ENCODE measurements at places on chromosomes 11 and 22.

DNA sequence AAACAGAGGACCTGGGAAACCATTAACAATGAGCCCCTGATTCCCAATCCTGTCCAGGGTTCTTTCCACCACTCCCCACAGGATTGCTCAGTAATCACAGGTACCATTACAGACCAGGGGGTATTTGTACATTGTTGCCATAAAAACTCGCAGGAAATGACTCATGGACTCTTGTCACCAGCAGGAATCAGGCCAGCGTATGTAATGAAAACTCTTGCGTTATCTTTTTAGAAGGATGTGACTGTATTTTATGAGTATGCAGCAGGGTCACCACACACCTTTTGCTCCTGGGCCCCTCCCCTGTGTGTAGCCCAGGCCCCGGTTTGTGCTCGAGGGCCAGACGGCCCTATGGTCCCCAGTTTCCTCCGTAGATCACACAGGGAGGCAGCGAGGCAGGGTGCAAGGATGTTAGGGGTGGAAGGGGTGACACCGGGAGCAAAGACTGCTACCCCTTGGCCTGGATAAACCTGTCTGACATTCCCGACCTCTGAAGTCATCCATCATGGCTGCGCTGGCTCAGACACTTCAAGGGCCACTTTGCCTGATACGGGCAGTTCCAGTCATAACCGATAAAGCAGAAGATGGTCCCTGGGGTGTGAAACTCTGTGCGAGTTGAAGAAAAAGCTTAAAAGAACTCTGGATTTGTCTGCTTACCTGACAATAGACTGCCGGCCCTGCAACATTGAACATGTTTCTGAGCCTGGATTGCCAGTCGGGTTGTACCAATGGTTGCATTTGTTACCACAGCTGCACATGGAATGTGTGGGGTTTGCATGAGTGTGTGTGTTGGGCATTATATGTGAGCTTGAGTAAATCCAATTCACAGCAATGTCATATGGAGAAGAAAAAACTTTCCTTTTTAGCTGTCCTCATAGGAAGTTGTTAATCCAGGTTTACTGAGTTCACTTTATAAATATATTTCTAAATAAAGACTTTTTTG, 56.9 kb downstream of the MICAL2 start:
- DNase-seq: no peak

DNA sequence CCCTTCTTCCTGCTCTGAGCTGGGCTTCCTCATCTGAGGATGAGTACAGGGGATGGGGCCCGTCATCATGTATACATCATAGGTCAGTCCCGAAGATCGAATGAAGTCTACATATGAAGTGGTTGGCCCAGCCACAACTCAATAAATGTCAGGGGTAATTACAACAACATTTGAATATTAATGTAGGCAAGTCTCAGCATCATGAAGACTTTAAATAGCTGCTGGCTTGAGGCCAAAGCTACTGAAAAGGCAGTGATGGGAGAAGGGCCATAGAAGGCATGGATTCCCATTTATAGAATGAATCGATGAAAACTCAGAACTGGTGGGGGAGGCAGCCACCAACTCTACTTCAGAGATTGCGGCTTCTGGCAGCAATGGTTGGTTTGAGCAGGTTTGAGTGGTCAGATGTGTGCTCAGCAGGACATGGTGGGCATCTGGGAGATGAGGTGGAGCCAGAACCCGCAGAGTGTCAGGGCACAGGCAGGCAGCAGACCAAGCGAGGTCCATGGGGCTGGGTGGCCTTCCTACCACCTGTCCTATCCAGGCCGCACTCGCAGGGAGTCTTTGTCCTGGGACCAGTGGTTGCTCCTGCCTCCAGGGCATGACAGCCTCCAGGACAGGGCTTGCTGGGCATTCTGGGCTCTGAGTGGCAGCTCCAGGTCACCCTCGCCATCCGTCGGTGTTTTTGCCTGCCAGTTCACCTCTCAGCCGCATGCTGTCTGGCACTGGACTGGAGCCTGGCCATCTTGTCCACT, 919.1 kb downstream of the TBC1D22A start:
- DNase-seq: no peak

DNA sequence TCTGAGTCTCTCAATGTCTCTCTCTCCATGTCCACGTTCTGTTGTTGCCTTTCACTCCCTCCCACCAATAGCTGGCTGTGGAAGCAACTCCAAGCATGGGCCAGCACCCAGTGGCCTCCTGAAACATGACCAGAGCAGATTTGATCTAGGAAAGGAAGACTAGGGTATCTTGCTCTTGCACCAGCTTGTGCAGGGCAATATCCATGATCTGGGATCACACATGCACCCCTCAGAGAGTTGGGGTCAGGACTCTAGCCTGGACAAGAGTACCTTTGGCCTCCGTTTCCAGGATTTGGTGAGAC, 34.5 kb upstream of the RIC3 start:
- no peak for DNase-seq

GRCh38 chr11:63262547-63262946, 19.1 kb upstream of the SLC22A25 start:
- no peak for DNase-seq

DNA sequence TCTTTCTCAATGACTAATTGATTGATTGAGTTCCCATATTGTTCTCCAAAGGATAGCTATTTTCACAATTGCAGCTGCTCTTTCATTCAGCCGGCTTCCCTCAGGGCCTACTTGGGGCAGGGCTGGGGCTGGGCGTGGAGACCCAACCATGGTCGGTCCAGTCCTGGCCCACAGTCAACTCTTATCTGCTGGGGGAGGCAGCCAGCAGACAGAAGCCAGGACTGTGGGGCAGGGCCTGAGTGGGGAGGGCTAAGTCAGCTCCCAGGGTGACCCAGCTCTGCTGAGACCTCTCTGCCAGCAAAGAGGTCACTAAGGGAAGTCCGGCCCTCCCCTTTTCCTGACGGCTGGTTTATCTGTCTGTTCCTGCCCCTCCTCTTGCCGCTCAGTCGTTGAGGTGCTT, 735.2 kb downstream of the TBC1D22A start:
- no peak for DNase-seq

DNA sequence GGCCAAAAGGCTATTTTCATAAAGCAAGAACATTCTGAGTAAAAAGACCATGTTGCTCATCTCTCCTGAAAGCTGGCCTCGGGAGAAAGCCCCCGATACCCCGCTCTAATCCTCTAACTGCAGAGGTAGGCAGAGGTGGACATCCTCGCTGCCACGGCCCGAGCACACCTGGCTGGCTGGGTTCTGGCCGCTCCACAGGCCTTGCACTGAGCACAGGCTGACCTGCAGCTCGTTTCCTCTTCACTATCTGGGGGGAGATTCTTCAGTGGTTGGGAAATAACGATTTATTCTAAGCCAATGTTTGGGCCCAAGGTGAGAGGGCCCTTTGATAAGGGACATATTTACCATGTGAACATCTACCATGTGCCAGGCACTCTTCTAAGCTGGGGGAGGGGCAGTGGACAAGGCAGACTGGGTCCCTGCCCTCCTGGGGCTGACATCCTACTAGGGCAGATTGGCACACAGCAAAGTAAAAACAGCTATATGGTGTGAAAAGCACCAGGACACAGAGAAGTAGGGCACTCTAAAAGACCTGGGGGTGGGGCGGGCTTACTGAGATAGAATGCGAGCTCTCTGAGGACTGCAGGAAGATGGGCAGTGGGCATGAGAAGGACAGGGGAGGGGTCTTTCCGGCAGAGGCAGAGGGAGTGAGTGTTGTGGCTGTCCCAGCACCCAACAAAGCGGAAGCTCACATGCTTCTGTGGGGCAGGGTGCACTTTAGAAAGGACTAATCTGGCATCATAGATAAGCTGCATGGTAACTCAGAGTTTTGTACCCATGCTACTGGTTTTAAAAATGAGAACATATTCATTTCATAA, 65.5 kb upstream of the ARFGAP3 start:
- DNase-seq: no peak

DNA sequence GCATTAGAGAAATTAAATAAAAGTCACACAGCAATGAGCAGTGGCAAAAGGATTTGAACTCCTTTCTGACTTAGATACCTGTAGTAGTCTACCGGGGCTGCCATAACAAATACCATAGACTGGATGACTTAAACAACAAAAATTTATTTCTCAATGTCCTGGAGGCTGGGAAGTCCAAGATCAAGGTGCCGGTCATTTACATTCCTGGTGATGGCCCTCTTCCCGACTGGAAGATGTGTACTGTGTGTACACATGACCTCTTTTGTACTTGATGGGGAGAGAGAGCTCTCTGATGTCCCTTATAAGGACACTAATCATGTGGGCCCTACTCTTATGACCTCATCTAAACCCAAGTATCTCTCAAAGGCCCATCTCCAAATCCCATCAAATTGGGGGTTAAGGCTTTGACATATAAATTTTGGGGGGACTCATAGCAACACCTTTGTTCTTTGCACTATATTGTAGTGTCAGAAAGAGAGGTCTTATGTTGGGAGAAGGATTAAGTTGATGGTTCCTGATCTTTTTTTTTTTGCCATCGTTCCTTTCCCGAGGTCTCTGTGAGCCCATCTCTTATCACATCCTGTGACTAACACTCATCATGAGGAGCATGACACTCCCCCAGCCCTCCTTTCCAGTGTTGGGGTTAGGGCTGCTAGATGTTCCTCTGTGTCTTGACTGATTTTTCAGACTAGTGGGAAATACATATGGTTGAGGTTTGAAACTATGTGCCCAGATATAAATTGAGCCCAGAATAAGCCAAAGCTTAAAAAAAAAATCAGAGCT, 104.3 kb downstream of the TRAF6 start:
- no peak for DNase-seq

DNA sequence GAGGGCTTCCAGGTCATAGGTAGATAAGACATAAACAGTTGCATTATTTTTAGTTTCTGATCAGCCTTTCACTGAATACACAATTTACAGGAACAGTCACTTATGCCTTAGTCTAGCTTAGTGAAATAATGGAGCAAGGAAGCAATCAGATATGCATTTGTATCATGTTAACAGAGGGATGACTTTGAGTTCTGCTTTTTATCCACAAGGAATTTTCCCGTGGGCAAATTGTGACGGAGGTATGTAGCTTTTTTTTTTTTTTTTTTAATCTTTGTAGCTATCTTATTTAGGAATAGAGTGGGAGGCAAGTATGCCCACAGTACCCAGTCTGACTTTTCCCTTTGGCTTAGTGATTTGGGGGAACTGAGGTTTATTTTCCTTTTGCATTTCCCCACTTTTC, 3.4 kb upstream of the NLRP10 start:
- no peak for DNase-seq

- DNase-seq: no peak
Measured at GRCh38 chr22:29457730-29458129, 19.3 kb downstream of the RFPL1 start.

- no peak for DNase-seq
Measured at GRCh38 chr11:94941131-94941530, 32.2 kb downstream of the CWC15 start.

DNA sequence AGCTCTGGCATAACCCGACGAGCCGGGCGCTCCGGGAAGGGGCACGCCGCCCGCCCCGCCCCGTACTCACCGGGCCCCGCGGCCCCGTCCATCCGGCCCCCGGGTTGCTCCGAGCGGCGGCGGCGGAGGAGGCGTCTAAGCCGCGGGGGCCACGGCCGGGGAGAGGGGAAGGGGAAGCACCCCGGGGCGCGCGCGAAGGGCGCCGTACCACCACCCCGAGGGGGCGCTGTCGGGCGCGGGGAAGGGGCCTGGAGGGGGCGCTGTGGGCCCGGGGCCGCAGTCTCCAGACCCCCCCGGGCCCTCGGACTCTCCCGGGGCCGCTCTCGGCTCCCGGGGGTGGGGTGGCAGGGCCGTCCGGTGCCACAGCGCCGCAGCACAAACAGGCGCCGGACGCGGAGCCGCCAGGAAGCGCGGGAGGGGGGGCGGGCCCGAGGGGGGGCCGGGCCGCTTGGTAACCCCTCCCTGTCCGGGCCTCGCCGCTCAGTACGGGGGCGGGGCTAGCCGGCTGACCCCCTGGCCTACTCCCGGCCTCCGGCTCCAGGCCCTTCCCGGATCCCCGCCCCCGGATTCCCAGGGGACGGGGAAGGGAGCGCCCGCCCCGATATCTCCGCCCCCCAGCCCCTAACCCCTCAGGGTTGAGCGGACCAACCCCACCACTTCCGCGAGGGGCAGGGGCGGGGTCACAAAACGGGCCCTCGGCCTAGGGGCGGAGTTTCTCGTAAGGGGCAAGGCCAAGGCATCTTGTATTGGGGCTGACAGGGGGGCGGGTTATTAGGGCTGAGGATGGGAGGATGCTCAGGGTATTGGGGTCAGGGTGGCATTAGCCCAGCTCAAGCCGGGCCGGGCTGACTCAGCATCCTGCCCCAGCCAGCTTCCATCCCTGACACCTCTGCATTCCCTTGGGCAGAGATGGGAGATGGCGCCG, at the start of the genes EML3 and ROM1:
Gene EML3 (minus strand): TSS at position 410 of the 925 bp plus-strand sequence. CDS start 318 bp downstream, at position 92.
Gene ROM1 (plus strand): TSS at position 892 of the 925 bp plus-strand sequence. CDS start 25 bp downstream, at position 917.
- DNase-seq: peak; percentile 46

- no peak for DNase-seq
Measured at GRCh38 chr11:115893461-115894099, 389.4 kb upstream of the CADM1 start.

GRCh38 chr22:45163099-45163450, 650 bp upstream of the NUP50 start:
- DNase-seq: no peak

GRCh38 chr11:86230921-86231434, 13.6 kb upstream of the EED start:
- DNase-seq: no peak

DNA sequence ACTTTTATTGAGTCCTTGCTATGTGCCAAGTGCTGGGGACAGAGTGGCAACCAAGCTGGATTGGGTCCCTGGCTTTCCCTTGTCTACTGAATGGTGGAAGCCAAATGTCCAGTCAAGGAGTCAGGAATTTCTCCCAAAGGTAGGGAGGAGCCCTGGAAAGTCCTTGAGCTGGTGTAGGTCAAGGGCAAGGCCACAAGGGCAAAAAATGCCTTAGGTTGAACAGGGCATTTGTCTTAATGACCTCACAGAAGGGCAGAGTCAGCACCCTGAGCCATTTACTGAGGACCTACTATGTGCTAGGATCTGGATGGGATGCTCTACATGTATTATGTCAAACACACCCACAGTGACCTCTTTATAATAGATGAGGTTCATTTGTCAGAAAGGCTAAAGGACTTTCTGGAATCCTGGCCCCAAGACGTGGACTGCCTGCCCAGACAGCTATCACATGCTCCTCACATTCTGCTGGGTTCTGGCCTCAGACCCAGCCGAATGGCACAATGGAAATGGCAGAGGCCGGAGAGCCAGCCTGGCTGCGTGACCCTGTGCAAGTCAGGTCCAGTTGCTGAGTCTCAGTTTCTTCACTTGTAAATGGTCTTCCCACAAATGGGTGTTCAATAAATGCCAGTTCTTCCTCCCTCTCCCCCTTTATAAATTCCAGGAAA, 17.7 kb downstream of the MOGAT2 start:
- no peak for DNase-seq

DNA sequence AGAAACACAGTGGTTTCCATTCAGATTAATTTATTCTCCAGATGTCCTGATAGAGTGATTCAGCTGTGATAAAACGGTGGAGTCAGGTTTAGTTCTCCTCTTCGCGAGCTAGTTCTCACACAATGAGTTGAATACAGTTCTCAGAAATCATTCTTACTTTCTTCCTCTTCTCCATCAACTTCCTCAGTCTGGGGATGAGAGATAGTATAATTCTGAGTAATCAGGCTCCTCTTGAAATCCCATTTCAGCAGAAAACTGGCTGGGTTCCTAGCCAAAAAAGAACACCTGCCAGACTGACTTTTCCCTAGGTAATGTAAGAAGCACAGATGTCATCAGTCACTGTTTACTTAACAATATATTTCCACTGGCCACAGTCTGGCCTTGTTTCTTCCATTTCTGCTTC, 76.7 kb downstream of the SVIP start:
- DNase-seq: no peak

All from NCI-H526 treated with DMSO at 0.1 percent for 48 hours (cell line).